Amniotic epithelial cell (primary cell): ENCODE measurements at places on chromosomes 16 and 17.

GRCh38 chr16:75099738-75100602, 16.6 kb downstream of the LDHD start:
- no peak for DNase-seq

GRCh38 chr17:77462090-77462489, 321.3 kb downstream of the SEC14L1 start:
- no peak for DNase-seq

GRCh38 chr16:12575288-12575687, 228.4 kb downstream of the CPPED1 start:
- DNase-seq = no peak

DNA sequence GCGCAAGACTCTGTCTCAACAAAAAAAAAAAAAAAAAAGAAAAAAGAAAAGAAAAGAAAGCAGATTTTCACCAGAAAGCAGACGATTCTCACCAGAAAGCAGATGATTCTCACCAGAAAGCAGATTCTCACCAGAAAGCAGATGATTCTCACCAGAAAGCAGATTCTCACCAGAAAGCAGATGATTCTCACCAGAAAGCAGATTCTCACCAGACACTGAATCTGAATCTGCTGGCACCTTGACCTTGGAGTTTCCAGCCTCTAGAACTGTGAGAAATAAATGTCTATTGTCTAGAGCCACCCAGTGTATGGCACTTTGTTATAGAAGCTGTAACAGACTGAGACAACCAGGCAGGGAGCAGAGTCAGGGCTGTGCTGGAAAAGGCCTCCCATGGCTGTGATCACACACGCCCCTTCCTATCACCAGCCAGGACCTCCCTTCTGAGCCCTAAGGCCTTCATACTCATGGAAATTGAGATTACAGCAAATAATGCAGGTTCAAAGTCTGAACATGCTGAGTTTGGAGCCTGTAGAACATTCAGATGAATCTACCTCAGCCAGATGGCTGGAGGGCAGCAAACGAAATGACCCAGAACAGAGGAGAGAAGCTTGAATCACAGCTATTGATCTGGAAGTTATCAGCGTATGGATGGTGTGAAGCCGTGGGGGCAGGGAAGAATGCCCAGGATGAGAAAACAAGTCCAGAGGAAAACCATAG, 309.3 kb downstream of the SLC39A11 start:
- no peak for DNase-seq

GRCh38 chr17:53472586-53472985, 350.1 kb upstream of the KIF2B start:
- peak; percentile 25 for DNase-seq

DNA sequence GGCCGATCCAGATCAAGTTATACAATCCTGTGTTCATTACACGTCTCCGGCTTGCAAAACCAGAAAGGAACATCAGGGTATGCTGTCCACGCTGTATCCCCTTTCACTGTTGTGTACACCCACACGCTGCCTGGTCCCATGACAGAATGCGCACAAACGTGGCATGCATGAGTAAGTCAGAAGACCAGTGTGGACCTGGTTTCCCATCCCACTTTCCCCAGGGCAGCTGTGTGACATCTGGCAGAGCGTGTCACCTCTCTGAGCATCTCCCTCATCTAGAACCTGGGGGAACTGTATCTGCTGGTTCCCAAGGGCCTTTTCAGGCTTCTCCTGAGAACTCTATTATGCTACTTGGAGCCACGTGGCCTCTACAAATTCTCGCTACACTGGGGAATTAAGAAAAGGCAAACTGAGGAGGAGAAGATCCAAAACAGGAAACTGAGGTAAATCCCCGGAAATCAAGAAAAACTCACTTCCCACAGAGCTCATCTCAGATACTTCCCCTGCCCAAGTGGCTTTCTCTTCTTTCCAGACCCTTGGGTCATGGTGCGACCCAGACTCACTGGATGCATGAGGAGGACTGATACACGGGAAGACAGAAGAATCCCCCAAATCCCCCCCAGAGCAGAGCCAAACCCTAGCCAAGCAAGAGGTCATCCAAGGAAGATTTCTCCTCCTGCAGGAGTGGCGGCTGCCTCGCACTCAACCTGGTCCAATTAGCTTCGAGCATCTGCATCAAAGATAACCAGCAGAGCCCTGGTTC, 139.3 kb downstream of the GAS7 start:
- no peak for DNase-seq

DNA sequence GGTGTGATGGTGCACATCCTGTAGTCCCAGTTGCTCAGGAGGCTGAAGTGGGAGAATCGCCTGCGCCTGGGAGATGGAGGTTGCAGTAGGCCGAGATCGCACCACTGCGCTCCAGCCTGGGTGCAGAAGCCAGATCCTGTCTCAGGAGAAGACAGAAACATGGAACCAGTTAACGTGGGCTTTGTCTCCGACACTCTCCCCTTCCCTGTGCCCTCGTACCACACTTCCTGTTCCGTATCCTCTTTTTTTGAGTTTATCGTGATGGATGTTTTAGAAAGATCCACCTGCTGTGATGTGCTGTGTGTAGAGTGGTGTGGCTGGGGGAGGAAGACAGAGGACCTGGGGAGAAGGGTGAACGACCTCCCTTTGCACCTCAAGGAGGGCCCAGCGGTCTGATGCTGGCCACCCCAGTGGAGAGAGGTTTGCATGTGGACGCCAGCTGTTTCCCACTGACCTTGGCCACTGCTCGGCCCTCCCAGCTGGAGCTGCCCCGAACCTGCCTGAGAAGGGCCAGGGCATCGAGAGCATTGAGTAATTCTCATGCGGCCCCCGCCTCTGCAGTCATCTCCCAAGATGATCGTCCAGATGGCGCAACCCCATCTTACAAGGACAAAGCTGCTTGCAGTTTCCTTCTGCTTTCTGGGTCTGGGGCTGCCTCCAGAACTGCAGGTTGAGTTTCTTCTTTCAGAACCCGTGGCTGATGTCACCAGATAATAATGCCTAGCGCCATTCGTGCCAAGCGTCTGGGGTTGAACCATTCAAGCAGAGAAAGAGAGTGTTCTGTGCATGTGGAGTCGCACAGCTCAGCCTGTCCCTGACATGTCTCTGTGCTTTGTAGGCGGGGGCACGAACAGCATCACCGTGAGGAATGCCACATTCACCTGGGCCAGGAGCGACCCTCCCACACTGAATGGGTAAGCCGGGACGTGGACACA, 126.3 kb downstream of the ABCC1 start:
- DNase-seq = peak; percentile 93

DNA sequence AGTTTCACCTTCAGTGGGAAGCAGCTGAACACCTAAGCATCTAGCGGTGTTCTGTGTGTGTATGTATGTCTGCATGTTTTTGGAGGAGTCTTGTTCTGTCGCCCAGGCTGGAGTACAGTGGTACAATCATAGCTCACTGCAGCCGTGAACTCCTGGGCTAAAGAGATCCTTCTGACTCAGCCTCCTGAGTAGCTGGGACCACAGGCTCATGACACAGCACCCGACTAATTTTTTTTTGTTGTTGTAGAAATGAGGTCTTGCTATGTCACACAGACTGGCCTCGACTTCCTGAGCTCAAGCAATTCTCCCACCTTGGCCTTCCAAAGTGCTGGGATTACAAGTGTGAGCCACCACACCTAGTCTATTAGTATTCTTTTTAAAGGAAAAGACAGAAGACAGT, 30.2 kb upstream of the FAAP100 start:
- DNase-seq = peak; percentile 68

DNA sequence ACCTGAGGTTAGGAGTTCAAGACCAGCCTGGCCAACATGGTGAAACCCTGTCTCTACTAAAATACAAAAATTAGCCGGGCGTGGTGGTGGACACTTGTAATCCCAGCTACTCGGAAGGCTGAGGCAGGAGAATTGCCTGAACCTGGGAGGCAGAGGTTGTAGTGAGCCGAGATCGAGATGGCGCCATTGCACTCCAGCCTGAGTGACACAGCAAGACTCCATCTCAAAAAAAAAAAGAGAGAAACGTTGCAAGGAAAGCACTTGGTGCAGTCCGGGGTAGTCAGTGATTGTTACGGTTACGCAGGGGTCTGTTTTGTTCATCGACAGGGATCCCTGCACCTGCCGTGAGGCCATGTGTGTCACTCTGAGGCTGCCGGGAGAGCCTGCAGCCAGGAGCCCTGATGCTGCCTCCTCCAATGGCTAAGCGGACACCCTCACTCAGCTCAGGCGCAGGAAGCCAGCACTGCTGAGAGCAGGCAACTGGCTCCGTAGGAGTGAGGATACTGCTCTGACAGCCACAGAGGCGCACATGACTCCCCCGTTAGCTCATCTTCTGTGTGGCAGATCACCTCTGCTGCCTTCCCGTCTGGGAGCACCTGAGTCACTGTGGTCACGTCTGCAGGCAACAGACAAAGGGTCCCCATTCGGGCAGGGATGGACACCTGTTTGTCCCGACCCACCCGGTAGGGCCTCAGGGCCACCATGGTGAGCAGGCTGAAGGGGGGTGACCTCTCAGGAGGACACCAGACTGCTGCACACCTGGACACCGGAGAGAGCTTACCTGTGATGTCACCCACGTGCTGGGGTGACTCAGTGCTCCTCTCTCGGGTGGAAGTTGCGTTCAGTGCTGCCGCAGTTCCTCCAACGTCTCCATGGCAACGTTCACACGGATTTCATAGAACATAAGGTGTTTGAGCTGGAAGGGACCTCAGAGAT, 5.2 kb upstream of the RAB26 start:
- no peak for DNase-seq

- DNase-seq = peak; percentile 66
Measured at GRCh38 chr17:72602517-72603419, 481.9 kb downstream of the SOX9 start.

- DNase-seq = no peak
Measured at GRCh38 chr17:55056526-55056925, 88.0 kb downstream of the STXBP4 start.

DNA sequence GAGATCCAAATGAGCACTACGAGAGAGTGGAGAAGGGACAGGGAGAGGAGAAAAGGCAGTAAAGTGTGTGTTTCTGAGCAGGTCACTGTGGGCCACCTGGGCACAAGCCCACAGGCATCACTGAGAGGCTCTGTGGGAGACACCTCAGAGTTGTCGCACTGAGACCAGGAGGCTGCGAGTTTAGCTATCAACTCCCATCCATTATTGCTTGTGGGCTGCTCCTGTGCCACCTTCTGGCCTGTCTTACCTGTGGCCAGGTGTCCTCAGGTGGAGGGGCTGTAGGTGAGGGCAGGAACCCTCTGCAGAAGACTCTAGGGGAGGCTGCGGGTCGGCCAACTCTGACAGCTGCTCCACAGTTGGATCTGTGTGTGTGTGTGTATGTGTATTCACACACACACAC, 2.5 kb upstream of the PRR29 start:
- DNase-seq = no peak

- DNase-seq = no peak
Measured at GRCh38 chr16:889586-889985, 81.2 kb downstream of the LMF1 start.

- no peak for DNase-seq
Measured at GRCh38 chr16:59754854-59755253, 1020.7 kb upstream of the GOT2 start.

- DNase-seq = no peak
Measured at GRCh38 chr17:70629902-70630301, 460.6 kb downstream of the KCNJ2 start.

DNA sequence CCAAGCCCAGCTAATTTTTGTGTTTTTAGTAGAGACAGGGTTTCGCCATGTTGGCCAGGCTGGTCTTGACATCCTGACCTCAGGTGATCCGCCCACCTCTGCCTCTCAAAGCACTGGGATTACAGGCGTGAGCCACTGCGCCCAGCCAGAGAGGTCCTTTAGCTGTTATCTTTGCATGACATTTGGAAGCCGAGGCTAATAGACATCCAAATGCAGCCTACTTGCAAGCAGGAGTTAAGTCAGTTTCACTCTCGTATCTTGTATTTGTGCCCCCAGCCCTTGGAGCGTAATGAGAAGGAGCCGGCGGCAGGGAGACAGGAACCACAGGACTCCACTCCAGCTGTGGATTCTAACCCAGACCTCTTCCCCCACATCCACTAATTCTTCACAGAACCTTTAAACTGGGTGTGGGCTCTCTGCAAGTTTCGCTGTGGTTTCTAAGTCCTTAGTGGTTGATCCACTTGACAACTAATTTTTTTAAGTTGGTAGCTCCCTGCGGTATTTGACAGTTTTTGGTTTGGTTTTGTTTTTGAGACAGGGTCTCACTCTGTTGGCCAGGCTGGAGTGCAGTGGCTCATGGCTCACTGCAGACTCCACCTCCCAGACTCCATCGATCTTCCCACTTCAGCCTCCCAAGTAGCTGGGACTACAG, 3.1 kb upstream of the CYTH1 start:
- no peak for DNase-seq

DNA sequence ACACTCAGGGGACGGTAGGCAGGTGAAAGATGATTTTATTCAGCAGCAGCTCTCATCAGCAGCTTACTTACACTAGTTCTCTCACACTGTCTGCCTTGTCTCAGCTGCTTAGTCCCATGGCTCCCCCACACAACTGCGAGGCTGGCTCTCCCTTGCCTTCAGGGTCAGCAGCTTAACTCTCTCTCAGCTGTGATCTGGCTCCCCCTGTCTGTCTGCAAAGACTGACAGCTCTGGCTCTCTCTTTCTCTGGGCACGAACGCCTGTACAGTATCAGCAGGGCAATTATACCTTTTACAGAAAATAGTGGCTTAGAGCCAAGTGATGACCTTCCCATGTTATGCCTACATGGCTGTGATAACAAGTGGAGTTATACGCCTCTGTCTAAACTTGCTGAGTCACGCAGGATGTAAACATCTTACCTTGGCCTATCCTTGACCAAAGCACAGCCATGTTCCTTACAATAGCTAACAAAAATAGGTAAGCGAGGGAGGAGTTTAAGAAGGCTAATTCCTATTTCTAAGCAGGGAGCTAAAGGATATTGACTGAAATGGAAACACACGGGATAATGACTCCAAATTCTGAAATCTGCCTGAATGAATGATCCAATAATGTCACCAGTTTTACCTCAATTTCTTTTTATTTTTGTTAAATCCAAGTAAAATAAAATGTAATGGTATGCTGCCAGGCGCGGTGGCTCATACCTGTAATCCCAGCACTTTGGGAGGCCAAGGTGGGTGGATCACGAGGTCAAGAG, 1.1 kb upstream of the NDUFAB1 start:
- peak; percentile 84 for DNase-seq

GRCh38 chr17:75995385-75995925, 5.2 kb upstream of the CDK3 start:
- DNase-seq = no peak

GRCh38 chr17:4054446-4054845, 88.4 kb downstream of the ZZEF1 start:
- no peak for DNase-seq

DNA sequence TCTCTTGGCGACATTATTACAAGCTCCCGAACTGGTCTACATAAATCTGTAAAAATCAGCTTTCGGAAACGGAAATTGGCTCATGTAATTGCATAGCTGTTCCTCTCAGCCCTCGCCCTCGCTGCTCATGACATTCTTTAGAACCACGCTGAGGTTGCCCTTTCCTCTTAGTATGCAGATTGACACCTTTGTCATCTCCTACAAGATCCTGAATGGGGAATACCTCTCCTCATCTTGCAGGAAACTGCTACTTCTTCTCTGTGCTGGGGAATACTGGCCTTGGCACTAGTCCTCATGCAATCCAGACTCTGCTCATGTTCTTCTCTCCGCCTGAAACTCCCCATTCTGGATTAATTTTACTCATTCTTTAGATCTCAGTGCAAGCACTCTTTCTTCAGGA, 22.2 kb upstream of the CDH8 start:
- DNase-seq = no peak
